ENCODE measurements at places on chromosomes 5 and 9. TPM values are rescaled to one million over a fixed set of nuclear protein-coding genes. Genes with fewer than 3 reads are reported as not detected.

- no peak for DNase-seq
Measured at GRCh38 chr5:126911986-126912385, 118.4 kb downstream of the MARCHF3 start.

Gene SLC6A3
- not detected for total RNA-seq

Gene SH3RF2
- not detected for total RNA-seq

DNA sequence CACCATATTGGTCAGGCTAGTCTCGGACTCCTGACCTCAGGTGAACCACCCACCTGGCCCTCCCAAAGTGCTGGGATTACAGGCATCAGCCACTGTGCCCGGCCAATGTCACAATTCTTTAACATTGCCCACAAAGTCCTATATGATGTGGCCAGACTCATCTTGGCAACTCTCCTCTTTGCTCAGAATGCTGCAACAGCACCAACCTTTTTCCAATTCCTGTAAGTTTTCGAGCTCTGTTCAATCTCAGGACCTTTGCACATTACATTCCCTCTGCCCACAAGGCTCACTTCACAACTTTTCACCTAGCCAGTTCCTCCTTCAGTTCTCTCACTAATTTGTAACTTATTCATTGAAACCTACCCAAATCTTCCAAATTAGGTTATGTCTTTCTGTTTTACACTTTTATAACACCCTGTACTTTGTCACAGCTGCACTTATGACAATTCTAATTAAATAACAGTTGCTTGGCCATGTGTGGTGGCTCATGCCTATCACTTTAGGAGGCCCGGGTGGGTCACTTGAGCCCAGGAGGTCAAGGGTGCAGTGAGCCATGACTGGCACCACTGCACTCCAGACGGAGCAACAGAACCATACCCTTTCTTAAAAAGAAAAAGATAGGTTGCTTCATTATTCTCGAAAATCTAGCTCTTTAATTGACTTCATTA is 30.9 kb upstream of the GLDC start:
- no peak for DNase-seq

Gene PCDHGC3
- not detected for total RNA-seq

GRCh38 chr9:89634995-89635742 is 30.4 kb downstream of the GADD45G start:
- no peak for DNase-seq

- DNase-seq, result no peak
Measured at GRCh38 chr5:147223948-147224791, 10.7 kb upstream of the STK32A start.

Gene ARL14EPL
- total RNA-seq, result not detected

- DNase-seq, result no peak
Measured at GRCh38 chr9:23736293-23736692, 89.7 kb downstream of the ELAVL2 start.

DNA sequence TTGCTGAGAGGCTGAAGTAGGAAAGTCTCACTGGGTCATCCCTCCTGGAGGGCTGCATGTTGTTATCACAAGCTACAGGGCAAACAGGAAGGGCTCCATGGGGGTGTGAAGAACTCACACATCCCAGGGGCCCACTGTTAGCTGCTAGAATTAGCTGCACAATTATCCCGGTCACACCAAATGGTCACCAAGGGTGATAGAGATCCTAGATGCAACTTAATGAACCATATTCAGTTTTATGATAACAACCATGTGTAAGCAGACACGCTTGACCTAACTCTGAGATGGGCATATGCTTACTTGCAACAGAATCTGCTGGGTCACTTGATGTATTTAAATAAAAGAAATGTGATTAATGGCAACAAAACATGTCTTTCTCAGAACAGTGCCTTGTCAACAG is 143.5 kb upstream of the C6 start:
- DNase-seq, result no peak

GRCh38 chr5:27876071-27876470 is 837.7 kb upstream of the CDH9 start:
- no peak for DNase-seq

- DNase-seq, result peak; percentile 74
Measured at GRCh38 chr5:176541338-176542134, 4.3 kb upstream of the RNF44 start.

GRCh38 chr5:138969323-138970002 is 94.3 kb upstream of the LRRTM2 start:
- no peak for DNase-seq

- DNase-seq, result no peak
Measured at GRCh38 chr9:12723409-12724028, 30.3 kb downstream of the TYRP1 start.

Gene C9orf153
- total RNA-seq, result 0.59 TPM

Gene MTX3
- total RNA-seq, result 23.4 TPM

Gene EPB41L4A
- total RNA-seq, result 0.27 TPM

GRCh38 chr9:116435706-116436105 is 251.4 kb upstream of the TRIM32 start:
- no peak for DNase-seq

Gene PCDHGC5
- total RNA-seq, result not detected

DNA sequence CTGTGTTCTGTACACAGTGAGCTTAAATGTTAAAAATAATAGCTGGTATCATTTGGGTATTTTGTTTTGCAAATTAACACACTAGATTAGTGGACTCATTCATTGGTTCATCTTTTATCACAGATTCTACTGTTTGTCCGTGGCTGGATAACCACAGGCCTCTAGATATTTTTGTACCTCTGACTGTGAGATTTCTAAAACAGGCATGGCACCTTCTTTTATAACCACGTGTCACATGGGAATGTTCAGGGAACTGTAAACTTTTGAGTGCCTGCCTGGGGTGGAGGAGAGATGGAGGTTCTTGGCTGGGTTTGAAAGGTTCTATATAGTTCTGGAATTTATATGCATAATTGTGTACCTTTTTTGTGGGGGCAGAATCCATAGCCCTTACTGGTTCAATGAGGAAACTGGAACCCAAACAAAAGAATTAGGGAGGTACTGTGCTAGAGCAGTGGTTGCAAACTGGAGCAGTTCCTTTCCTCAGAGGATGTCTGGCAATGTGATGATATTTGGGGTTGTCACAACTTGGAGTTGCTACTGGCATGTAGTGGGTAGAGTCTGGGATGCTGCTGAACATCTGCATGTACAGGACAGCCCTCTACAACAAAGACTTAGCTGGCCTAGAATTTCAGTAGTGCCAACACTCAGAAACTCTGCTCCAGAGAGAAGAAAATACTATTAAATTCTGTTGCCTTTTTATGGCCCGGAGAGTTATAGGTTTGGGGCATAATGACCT is 16.9 kb downstream of the TLE4 start:
- no peak for DNase-seq

Measured in activated naive CD4-positive, alpha-beta T cell treated with anti-CD3 and anti-CD28 coated beads, Interleukin-2, amount 50 U/mL, for 72 hours (primary cell).